T-cell (primary cell): ENCODE measurements at places on chromosomes 3 and 15. TPM values are rescaled to one million over a fixed set of nuclear protein-coding genes. Genes with fewer than 3 reads are reported as not detected.

DNA sequence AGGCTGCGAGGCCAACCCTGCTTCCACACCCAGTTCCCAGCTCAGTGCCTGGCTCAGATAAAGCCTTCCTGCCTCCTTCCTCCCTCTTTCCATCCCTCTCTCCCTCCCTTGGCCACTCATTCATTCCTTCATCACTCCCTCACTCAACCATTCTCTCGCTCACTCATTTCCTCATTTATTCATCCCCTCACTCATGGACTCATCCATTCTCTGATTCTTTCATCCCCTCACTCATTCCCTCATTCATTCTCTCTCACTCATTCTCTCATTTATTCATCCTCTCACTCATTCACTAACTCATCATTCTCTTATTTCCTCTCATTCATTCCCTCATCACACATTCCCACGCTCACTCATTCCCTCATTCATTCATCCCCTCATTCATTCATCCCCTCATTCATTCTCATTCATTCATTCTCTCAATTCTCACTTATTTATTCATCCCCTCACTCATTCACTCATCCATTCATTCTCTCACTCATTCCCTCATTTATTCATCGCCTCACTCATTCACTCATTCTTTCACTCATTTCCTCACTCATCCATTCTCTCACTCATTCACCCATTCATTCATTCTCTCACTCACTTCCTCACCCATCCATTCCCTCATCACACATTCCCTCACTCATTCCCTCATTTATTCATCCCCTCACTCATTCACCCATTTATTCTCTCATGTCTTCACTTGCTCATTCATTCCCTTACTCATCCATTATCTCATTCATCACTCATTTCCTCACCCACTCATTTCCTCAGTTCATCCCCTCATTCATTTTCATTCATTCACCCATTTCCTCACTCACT lies 13.2 kb downstream of the ABTB1 start:
- DNase-seq = no peak

Gene PPP1R14D
- not detected for total RNA-seq

GRCh38 chr3:86792316-86792715 lies 198.6 kb downstream of the VGLL3 start:
- no peak for DNase-seq

DNA sequence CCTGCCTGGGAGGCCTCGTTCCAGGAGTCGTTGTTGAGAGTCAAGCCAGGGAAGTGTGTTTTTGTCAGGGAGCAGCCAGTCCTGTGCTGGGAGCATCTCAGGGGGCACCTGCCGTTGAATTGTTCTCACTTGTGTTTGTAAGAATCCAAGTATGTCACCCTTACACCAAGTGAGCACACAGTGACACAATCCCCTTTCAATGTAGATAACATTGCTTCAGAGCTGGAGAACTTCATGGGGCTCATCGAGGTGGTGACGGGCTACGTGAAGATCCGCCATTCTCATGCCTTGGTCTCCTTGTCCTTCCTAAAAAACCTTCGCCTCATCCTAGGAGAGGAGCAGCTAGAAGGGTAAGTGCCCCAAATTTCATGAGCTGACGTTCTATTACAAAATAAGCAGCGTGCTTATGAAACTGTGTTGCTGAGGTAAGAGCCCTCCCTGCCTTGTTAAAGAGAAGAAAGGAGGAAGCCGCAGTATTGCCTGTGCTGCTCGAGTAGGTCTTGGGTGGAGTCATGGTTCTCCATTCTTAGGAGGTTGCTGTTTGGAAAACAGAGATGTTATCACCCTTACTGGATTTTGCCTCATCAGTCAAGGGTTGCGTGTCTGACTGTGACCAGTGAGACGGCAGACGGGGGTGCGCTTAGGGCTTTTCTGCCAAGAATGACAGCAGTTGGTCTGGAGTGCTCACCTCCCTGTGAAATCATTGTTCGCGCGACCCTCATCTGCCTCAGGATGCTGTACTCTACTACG lies 108.1 kb downstream of the PGPEP1L start:
- DNase-seq = no peak

GRCh38 chr15:99138491-99138982 lies 33.7 kb downstream of the SYNM start:
- no peak for DNase-seq

- no peak for DNase-seq
Measured at GRCh38 chr15:70916531-70916930, 23.9 kb downstream of the LRRC49 start.

DNA sequence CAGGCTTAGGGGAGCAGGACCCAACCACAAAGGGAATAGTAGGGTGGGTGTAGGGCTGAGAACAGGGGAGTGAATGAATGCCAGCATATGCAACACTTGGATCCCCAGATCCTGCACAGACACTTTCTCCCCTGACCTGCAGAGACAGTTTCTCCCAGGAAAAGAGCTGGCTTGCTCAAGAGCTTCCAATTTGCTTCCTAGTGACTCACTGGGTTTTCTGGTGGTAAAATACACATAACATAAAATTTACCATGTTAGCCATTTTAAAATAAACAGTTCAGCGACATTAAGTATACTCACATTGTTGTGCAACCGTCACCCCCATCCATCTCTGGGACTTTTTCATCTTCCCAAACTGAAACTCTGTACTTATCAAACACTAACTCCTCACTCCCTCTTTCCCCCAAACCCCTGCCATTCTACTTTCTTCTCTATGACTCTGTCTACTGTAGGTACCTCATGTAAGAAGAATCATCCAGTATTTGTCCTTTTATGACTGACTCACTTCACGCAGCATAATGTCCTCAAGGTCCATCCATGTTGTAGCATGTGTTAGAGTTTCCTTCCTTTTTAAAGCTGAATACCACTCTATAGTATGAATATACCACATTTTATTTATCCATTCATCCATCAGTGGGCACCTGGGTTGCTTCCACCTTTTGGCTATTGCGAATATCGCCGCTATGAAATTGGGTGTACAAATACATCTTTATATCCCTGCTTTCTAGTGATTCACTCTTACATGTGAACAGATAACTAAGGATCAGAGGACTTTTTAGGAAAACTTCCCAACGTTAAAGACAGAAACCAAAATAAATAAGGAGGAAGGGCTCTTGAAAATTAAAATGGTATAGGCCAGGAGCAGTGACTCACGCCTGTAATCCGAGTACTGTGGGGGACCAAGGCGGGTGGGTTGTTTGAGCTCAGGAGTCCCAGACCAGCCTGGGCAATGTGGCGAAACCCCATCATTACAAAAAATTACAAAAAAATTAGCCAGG lies 95.6 kb upstream of the TJP1 start:
- DNase-seq = no peak

DNA sequence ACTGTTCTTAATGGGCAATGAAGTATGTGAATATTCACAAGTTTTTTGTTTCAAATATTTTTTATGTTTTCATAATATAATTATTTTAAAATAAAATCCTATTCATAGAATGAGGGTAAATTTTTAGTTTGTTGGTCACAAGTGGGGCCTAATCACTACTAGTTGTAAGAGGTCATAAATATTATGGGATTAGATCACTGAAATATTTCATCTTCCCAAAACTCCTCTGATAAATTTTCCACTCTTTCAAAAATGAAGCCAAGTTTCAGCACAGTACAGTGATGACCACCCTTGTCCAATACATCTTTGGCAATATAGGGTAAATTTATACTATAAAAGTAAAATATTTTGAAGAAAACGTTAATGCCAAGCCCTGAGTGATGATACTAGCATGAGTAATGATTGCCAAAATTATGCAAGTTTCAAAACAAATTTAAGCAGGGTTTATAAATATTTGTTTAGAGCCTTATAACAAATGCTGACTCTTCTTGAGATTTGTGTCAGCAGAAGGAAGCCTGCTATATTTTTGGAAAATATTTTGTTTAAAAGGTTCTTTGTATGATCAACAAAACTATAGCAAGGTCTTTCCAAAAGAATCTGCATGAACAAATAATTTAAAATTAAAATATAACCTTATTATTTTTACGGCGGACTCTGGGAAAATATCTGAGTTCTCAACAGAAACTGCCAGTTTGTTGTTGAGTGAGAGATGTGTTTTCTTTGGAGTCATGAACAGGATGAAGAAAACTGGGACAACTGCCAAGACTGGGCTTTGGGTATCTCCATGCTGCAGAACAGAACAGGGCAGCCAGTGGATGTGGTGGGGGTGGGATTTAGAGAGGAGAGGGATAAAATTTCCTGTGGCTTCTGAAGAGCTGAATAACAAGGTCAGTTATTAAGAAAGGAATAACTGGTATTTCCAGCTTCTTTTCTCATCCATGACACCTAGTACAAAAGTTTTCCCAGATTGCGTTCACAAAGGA lies 17.9 kb upstream of the TM4SF1 start:
- DNase-seq = no peak

- DNase-seq = peak; percentile 25
Measured at GRCh38 chr15:84725001-84725491, 9.1 kb upstream of the SEC11A start.

- DNase-seq = no peak
Measured at GRCh38 chr3:156631323-156631722, 43.1 kb upstream of the TIPARP start.

DNA sequence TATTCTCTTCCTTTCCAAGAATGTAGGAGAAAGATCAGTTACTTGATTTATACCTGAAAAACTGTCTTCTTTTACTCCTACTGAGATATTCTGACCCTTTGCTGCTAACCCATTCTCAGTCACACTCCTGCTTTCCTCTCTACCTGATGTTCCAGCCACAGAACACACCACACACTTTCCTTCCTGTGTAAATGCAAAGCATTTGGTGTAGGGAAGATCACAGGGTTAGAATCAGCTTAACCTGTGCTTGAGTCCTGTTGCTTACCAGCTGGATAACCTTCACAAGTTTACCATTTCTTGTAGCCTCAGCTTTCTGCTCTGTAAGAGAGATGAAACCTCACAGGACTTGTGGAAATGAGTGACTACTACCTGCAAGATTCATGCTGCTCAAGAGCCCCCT lies 489.8 kb upstream of the GOLIM4 start:
- DNase-seq = no peak

DNA sequence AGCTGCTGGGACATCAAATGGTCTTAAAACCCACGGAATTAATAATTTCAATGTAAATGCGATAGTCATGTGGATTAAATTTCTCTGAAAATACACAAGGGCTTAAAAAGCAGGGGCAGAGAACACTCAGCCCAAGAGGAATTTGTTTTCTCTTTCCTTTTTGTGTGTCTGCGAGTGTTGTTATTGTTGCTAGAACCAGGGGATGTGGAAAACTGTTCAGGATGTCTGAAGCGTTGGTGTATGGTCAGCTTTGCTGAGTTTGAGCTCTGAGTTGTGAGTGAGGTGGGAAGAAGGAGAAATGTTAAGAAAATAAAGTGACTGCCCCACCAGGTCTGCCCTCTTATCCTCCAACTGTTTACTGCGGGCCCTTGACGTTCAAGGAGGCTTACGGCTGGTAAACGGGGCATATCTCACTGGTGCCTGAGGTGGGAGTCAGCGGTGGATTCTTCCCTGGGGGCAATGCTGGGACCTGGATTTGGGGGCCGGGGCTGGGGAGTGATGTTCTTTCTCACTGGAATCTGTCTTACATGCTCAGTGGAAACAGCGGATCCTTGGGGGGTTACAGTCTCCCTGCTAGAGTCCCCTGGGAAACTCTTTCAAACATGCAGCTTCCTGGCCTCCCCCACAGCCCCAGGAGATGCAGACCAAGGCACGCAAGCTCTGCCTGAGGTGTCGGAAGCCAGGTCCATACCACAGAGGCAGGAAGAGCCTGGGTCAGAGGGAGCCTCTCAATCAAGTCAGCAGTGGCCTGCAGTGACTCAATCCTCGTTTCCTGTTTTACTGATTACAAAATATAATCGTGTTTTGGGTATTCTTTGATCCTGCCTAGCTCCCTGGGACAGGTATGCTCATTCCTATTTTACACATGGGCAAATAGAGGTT lies 41.8 kb downstream of the ITGA11 start:
- DNase-seq = no peak

Gene LRRC49
- total RNA-seq = 0.32 TPM

Gene FGF7
- not detected for total RNA-seq

DNA sequence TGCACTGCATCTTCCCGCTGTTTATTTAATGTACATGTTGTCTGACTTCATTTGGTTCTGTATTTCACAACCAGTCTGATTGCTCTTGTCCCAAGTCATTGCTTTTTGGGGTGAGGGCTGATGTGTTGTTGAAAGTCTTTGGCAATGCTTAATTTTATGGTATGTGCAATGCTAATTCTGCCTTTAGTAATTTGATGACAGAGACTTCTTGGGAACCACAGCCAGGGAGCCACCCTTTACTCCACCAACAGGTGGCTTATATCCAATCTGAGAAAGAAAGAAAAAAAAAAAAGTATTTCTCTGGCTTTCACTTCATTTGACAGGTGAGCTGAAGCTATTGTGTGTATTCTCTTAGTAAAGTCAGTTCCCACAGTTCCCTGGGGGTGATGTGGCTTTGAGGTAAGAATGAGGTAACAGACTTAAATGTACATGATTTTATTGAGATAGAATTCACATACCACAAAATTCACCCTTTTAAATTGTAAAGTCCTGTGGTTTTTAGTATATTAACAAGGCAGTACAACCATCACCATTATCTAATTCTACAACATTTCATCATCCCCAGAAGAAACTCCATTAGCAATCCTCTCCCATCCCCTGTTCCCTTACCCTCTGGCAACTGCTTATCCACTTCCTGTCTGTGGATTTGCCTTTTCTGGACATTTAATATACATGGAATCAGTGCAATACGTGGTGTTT lies 97.3 kb downstream of the SLCO3A1 start:
- no peak for DNase-seq

Gene EPHB1
- total RNA-seq = 0.72 TPM

GRCh38 chr3:122988508-122988907 lies 39.1 kb downstream of the SEMA5B start:
- DNase-seq = no peak

- no peak for DNase-seq
Measured at GRCh38 chr15:43220991-43221403, at the start of gene EPB42. EPB42 (minus strand) TSS chr15:43221018; CDS start chr15:43220825, 193 bp downstream.

DNA sequence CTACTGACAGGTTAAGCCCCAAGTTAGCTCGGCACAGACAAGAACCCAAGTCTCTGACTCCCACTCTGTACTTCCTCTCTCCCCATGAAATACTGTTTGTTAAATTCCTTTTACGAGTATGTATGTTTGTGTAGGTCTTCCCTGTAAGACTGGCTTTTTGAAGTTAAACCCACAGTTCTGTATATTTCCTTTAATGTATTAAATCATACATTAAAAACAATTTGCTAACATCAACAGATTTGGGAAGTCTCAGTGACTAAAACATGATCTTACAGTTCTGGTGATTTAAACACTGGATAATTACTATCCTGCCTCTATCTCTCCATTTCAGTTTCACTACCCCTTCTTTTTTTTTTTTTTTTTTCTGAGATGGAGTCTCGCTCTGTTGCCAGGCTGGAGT lies 4.4 kb downstream of the CMTM6 start:
- no peak for DNase-seq

GRCh38 chr3:124266487-124266886 lies 274.6 kb upstream of the ROPN1 start:
- no peak for DNase-seq

- DNase-seq = no peak
Measured at GRCh38 chr3:185631108-185631507, 45.0 kb downstream of the SENP2 start.

DNA sequence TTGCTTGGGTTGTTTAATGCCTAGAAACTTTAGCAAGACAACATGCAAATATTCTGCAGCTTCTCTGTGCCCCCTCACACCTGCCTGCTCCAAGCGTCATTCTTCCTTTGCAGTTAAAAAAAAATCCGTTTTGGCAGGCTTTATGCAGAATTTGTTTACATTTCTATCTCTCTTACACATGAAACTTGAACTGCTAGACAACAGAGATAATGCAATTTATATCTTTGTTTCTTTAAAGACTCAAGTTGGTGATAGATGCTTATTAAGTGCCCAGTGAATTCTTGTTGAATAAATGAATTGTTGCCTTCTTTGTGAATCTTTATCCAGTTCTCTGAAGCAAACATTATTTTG lies 53.2 kb downstream of the CHST2 start:
- no peak for DNase-seq

GRCh38 chr15:80367094-80367493 lies 37.1 kb upstream of the ARNT2 start:
- no peak for DNase-seq

Gene SST
- total RNA-seq = not detected
